Bronchial epithelial cell (primary cell): ENCODE measurements at places on chromosomes 3 and 15. TPM values are rescaled to one million over a fixed set of nuclear protein-coding genes. Genes with fewer than 3 reads are reported as not detected.

Gene GOLIM4
- total RNA-seq = 17.8 and 26.1 TPM in 2 replicates

Gene GPR149
- not detected in 2 replicates for total RNA-seq

Gene EXD1
- under 0.01 and 0.13 TPM in 2 replicates for total RNA-seq

Gene ROPN1
- total RNA-seq = not detected in 2 replicates

Gene CERS3
- total RNA-seq = 4.7 and 27.3 TPM in 2 replicates

Gene LRRC2
- under 0.01 and 0.26 TPM in 2 replicates for total RNA-seq

Gene SERPINI2
- total RNA-seq = not detected in 2 replicates

Gene GOLGA6D
- total RNA-seq = not detected in 2 replicates

Gene TM4SF18
- not detected in 2 replicates for total RNA-seq

Gene EXOG
- 5.8 and 5.9 TPM in 2 replicates for total RNA-seq

Gene KNG1
- total RNA-seq = not detected in 2 replicates
